ENCODE measurements at places on chromosomes 2 and 18.

DNA sequence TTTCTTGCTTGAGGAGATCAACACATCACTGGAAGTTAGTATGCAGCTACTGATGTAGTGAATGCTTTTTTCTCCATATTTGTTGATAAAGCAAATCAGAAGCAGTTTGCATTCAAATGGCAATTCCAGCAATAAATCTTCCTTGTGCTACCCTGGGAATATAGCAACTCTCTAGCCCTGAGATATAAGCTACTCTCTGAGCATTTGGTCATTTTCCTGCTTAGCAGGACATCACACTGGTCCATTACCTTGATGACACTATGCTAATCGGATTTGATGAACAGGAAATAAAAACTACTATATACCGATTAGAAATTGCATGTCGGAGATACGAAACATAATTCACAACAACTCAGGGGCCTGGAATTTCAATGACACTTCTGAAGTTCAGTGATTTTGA lies 152.7 kb downstream of the CBLN2 start:
- no peak for DNase-seq

- DNase-seq = no peak
Observed at GRCh38 chr2:3279236-3279960, 98.2 kb downstream of the EIPR1 start.

DNA sequence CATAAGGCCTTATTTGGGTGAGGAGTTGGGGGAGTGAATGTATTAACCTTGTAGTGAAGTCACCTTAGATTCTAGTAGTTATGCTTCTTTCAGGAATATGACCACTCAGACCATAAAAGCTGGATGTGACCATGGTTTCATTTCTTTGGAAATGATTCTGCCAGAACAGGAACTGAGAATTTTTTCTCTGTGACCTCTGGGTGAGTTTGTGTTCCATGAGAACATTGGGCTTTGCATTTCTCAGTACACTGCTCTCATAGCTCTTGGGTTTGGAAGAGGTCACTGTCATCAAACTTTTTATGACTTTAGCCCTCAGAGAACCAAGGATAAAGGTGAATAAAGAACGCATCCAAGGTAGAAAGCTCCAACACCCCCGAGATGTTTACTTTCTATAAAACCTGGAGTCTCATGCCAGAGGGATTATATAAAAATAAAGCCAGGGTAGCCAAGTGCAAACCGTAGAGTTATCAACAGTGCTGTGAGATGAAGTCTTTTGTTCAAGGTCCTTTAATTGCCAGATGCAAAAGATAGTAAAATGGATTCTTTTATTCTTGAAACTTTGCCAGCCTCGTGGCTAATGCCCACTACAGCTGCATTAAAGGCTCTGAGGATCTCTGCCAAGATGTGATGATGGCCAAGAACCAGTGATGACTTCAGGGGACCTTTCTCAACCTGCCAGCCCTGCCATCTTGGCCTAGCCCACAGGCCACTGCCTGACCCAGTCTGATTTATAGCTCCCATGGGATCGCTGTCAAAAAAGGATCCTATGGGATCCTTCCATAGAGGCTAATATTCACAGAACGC lies 27.8 kb upstream of the MAT2A start:
- no peak for DNase-seq

DNA sequence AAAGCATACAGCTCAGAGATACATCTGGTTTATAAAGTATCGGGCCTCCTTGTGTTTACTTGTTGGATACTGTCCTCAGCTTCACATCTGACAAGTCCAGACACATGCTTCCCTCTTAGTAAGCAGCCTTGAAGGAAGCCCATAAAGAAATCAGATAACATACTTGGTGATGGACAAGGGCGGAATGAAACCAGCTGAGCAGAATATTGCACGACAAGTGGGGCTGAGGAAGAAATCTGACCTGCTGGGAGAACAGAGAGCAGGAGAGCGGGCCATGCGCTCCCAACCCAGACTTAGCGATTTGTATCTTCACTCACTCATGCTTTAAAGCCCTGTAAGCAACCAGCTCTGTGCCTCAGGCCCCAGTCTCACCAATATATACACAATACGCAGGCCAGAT lies 208.4 kb downstream of the CDH20 start:
- DNase-seq = no peak

- DNase-seq = peak; percentile 8
Observed at GRCh38 chr2:108193251-108193650, 46.5 kb upstream of the SULT1C3 start.
